ENCODE measurements at places on chromosomes 1 and 21.
A peak's percentile ranks its signal among the peaks of the same experiment; 100 is the strongest.

DNA sequence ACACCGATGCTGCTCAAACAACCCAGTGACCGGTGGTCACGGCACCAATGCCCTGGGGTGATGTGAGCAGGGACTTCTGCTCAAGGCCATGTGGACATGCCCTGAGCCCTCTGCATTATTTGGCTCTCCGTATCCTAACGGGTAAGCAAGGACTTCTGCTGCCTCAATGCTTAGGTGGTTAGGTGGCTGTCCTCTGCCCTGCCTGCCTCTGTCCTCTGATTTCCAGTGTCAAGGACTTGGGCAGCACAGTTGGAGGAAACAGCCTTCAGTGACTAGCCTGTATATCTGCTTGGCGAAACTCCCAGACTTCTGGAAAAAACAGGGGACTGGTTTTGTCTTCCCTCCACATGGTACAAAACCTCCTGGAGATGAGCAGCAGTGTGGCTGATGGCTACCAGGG is 34.5 kb downstream of the DNAJC11 start:
- no peak for DNase-seq

GRCh38 chr21:15732290-15732995 is 2.7 kb downstream of the USP25 start:
- peak; percentile 61 for DNase-seq

DNA sequence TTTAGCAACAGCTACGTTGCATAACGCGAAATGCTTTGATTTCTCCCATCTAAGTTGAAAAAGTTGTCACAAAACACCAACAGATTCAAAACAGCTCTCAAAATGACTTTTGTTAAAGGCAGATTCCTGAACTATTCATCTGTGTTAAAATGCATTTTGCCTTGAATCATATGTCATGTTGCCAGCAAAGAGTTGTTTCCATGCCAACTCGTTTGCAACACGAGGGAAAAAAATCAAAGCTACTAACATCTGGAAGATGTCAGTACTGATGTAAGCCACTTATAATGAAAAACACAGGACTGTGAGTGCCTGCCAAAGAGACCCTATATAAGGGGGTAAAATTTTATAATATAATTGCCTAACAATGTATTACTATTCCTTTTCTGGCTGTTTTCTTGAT is 182.7 kb upstream of the PTBP2 start:
- peak; percentile 52 for DNase-seq

DNA sequence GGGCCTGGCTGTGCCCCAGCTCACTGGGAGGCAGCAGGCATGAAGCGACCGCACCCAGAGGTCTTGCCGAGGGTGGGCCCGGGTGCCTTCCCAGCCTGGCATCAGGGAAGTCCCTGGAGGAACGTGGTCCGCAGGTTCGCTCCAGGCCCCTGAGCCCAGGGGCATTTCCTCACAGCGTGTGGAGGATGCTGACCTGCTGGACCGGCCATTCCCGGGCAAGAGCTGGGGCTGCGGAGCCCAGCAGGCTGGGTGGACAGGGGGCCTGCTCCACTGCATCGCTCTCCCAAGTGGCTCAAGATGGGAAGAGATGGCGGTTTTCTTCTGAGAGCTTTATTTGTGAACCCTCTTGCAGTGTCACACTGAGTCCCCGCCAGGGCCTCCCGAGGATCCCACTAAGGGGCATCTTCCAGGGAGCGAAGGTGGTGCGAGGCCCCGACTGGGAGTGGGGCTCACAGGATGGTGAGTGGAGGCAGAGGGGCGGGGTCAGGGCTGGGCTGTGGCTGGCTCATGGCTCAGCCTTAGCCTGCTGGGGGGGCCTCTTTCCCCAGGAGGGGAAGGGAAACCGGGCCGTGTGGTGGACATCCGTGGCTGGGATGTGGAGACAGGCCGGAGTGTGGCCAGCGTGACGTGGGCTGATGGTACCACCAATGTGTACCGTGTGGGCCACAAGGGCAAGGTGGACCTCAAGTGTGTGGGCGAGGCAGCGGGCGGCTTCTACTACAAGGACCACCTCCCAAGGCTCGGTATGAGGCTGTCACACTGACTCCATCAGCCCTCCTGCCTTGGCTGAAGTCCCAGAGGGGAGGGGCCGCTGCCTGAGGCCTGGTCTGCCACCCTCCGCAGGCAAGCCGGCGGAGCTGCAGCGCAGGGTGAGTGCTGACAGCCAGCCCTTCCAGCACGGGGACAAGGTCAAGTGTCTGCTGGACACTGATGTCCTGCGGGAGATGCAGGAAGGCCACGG is 7.2 kb upstream of the MMP23B start:
- no peak for DNase-seq

DNA sequence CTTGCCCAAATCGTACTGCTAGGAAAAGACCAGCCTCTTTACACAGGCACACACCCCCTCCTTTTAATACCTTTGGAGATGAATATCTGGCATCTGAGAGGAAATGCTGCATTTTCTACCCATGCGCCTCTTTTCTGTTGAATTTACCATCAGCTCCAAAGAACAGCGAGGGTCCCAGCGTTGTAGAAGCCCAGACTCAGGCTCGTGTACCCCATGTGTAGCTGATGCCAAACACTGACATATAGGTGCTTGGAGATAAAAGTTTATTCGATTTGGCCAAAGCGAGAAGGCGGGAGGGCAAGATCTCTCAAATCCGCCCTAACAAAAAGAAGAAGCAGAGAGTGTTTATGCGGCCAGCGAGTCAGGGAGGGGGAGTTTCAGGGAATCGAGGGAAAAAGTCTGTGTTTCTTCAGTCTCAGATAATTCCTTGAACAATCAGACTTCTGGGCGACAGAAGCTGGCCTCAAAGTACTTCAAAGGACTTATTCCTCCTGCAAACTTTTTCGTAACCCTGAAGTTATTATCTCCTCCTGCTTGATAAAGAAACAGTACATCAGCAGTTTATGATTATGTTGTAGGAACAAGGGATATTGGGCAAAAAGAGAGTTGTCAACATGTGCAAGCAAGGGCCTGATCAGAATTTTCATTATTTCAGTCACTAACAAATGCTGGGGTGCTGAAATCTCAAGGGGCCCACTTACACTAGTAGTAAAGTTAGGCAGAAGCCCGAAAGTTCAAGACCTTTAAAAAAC is 642 bp upstream of the CREG1 start:
- DNase-seq = no peak

DNA sequence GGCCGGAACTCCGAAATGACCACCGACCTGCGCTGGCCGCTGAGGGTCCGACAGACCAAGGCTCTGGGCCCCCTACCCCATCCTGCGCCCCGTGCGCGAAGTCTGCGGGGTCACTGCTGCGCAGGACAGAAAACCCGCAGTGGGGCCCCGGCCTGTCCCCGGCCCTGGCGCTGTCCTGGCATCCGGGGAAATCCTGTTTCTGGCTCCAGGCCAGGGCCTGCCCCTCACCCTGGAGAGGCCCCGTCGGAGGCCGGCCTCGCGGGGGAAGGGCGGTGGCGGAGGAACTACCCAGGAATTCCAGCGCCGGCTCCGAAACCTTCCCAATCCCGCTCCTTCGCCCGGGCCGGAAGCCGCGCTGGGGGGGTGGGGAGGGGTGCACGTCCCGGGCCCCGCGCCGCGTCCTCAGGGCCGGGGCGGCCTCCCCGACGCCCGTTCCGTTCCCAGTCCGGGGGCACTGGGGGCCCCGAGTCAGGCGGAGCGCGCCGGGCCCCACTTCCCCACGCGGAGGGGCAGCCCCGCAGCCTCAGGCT is 77.0 kb downstream of the MORN1 start:
- DNase-seq = no peak

GRCh38 chr1:160863061-160863773 is 530 bp upstream of the CD244 start:
- DNase-seq = no peak

- no peak for DNase-seq
Measured at GRCh38 chr1:109474697-109475096, 8.4 kb downstream of the SYPL2 start.

- no peak for DNase-seq
Measured at GRCh38 chr1:234971586-234972297, 156.9 kb downstream of the TOMM20 start.

- peak; percentile 38 for DNase-seq
Measured at GRCh38 chr1:116151739-116152576, 40.8 kb downstream of the MAB21L3 start.

DNA sequence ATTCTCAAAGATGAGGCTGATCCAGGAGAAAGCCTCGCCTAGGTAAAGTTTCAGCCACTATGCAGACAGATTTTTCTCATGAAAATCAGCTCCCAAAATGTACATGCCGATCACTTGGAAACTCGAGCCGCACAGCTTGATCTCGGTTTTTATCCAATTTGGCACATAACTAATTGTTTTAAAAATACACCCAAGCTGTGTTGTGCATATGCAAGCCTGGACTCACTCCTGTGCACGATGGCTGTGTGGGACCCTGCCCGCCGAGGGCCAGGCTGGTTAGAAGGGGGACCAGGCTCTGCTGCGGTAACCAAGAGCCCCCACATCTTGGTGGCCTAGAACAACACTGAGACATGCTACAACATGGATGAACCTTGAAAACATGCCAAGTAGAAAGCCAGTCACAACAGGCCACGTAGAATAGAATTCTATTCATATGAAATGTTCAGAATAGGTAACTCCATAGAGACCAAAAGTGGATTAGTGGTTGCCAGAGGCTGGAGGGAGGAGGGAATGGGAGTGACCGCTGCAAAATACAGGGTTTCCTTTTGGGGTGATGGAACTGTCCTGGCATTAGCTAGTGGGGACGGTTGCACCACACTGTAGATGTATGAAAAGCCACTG is 16.1 kb upstream of the LDLRAP1 start:
- no peak for DNase-seq

DNA sequence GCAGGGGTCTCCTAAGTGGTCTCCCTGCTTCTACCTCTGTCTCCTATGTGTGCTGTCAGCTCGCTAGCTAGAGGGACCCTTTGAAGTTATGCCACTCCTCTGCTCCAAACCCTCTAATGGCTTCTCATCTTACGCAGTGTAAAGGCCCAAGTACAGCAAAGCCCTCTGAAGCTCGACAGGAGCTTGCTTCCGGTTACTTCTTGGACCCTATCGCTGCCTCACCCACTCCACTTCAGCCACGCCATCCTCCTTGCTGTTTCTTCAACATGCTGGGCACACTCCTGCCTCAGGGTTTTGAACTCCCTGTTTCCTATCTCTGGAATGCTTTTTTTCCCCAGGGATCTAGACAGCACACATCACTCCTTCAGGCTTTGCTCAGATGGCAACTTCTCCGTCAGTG is 102.3 kb upstream of the F3 start:
- DNase-seq = no peak

DNA sequence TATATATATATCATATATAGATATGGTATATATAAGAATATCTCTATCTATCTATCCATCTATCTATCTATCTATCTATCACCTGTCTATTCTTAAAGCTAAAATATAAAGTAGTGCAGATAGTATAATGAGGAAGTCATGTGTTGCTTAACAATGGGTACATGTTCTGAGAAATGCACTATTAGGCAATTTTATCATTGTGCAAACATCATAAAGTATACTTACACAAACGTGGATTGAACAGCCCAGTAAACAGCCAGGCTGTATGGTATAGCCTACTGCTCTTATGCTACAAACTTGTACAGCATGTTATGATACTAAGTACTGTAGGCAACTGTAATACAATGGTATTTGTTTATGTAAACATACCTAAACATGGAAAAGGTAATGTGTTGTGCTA is 621.0 kb upstream of the NCAM2 start:
- DNase-seq = no peak

DNA sequence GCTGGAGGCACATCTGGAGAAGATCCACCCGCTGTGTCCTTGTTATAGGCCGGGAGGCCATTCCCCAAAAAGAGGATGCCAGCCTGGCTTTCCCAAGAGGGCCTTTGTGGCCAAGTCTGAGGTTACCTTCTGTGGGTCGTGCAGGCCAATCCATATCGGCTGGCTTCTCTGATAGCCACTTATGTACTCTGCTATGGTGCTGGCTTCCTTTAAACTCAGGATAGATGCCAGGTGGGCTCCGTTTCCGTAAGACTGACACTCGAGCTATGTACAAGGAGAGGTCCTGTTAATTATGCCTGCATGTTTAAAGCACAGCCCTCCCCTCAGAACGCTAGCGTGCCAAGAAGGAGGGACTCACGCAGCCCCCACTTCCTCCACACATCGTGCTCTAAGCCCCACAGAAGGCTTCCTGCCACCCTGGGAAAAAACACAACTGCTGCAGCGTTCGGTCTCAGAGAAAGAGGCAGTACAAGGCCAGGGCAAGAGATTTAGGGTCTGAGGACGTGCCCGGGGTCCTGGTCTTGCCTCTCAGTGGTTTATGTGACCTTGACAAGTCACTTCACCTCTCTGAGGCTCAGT is 11.6 kb downstream of the REG4 start:
- no peak for DNase-seq

DNA sequence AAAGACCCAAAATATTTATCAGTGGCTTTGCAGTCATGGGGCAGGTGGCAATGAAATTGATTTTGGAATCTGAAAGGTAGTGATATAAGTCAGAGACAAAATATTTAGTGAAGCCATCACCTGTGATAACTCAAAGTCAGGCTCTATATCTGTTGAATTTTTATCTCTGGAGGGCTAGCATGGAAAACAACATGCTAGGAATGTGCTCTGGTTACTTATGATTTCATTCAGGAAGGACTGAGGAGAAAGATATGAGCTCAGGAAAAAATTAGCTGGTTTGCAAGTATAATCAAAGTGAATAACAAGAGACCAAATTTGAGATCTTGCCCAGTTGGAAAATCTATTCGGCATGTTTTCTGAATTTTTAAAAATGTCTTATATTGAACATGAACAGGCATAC is 364.6 kb upstream of the LRRC7 start:
- no peak for DNase-seq

GRCh38 chr1:202349206-202349928 is 868 bp downstream of the PPP1R12B start:
- peak; percentile 50 for DNase-seq

- no peak for DNase-seq
Measured at GRCh38 chr1:110515891-110516290, 3.1 kb downstream of the KCNA10 start.

DNA sequence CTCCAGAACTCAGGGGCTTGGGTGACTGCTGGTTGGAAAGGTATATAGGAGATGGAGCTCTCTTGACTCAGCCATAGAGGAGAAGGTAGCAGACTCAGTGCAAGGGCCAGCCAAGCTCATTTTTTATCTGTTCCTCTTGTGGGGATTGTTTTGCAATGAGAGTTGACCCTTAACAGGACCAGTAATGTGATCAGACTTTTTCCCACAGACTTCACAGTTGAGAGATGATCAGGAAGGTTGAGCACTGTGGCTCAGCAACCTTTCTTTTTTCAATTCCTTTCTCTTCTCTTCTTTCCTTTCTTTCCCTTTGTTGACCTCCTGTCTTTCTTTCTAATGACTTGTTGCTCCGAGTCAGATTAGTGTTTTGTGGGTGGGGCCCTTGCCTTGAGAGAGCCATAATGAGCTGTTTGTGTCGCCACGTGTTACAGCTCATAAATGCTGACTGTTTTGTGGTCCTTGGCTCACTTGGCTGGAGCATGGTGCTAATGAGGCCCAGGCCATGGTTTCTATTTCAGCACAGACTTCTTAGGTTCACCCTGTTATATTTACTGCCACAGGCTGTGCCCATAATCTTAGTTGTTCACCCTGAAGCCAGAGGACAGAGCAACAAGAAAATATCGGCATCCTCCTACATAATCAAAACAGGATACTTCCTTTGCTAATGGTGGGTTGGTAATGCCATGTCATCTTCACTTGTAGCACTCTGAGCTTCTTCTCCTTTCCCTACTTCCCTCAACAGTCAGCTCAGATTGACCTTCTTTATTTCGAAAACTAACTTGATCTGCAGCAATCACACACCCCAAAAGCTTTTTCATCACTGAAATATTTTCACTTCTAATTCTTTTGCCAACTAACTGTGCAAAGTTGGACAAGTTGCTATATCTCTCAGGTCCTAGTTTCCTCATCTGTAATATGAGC is 13.9 kb downstream of the ADAM30 start:
- DNase-seq = no peak

Measured in kidney glomerular epithelial cell (primary cell).